Central memory CD8-positive, alpha-beta T cell (primary cell): ENCODE measurements at places on chromosomes 5 and 9.

- no peak for DNase-seq
Observed at GRCh38 chr5:135271533-135272310, 127.3 kb downstream of the MACROH2A1 start.

- DNase-seq: no peak
Observed at GRCh38 chr5:154351141-154351540, 94.7 kb upstream of the SAP30L start.

DNA sequence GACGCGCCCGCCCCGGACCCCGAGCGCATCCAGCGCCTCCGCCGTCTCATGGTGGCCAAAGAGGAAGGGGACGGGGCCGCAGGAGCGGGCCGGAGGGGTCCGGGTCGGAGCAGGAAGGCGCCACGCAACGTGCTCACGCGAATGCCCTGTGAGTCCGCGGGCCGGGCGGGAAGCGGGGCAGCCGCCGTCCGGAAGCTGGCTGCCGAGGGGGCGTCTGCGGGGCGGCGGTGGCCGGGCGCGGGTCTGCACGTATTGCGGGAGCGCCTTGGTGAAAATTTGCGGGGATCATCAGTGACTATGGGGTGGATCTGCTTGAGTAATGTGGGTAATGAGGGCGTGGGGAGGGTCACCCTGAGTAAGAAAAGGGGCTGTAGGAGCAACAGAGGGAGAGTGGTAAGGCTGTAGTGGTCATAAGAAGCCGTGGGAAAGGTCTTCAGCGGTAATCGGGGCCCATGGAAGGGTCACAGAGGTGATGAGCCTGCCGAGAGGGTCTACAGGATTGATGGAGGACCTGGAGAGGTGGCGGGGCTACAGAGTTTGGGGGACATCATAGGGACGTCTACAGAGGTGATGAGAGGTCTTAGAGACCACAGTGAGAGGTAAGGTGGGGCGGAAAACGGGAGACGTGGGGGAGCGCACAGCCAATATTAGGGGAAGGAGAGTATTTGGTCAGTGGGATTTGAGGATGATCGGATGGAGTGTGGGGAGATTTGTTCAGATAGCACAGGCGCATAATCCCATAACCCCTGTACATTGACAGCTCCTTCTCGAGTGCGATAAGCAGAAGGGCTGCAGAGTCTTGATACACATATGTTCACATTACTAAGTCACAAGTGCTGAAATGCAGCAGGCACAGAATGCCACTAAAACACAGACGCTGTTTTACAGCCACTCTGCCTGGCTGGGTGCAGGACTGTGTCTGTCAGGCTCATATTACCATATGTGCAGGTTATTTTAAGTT is 819 bp downstream of the LSM11 start:
- DNase-seq: no peak

GRCh38 chr9:81132318-81132717 is 557.0 kb downstream of the TLE1 start:
- DNase-seq: no peak

- DNase-seq: no peak
Observed at GRCh38 chr9:35981699-35982098, 23.7 kb upstream of the OR2S2 start.

DNA sequence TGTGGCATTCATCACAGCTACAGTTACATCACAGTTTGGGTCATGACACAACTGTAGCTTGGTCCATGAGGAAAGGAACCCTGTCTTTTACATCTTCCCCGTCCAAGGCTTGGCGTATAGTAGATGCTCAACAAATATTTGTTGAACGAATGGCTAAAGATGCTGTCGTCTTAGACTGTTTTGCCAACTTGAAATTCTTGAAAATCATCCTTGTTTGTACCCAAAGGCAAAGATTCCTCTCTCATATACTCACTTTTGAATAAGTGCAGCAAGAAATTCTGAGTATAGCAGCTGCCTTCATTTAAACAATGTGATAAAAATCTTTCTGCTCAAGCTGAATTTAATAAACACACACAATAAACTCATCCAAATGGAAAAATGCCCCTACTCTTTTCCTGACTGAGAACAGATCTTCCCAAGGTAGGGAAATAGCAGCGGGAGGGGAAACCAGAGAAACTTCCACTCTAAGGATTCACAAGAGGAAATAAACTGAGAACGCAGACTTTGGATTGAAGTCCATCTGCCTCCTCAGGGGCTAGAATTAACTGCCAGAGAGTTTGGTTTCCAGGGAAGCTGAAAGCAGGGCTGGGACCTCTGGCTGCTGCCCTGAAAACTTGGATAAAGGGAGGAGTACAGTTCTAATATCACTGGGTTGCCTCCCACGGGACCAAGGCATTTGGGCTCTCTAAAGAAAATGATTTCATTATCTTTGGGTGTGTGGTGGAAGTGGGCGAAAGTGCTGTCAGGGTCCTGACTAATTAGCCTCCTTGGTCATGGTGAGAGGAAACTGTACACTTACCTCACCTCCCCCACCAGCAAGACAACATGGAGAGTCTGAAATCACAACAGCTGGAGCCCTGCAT is 99.1 kb downstream of the DPYSL3 start:
- DNase-seq: no peak
